ENCODE measurements at places on chromosomes 7 and 10. TPM values are rescaled to one million over a fixed set of nuclear protein-coding genes. Genes with fewer than 3 reads are reported as not detected.

The SPOCK2 gene
- total RNA-seq: under 0.01 TPM

The ZPBP gene
- not detected for total RNA-seq

The TBXAS1 gene
- 4.0 TPM for total RNA-seq

The LRGUK gene
- 0.20 TPM for total RNA-seq

The PYROXD2 gene
- 9.2 TPM for total RNA-seq

The ADCY1 gene
- total RNA-seq: 1.1 TPM

The SPDYE2B gene
- not detected for total RNA-seq

The COMTD1 gene
- total RNA-seq: 11.0 TPM

The CAV1 gene
- 1,206 TPM for total RNA-seq

The SAMD9 gene
- 18.4 TPM for total RNA-seq

The CYP17A1 gene
- total RNA-seq: not detected

The MMD2 gene
- not detected for total RNA-seq

The DGKI gene
- total RNA-seq: 3.5 TPM

The CHRM2 gene
- total RNA-seq: not detected

The COL17A1 gene
- total RNA-seq: 0.20 TPM

The ALOX5 gene
- total RNA-seq: not detected

Data from subcutaneous preadipocyte (primary cell).